ENCODE measurements at places on chromosomes 4 and X.

GRCh38 chr4:178205826-178206225 lies 763.6 kb upstream of the AGA start:
- no peak for DNase-seq

- peak; percentile 66 for DNase-seq
Measured at GRCh38 chrX:45843518-45843917, 642.8 kb upstream of the DIPK2B start.

DNA sequence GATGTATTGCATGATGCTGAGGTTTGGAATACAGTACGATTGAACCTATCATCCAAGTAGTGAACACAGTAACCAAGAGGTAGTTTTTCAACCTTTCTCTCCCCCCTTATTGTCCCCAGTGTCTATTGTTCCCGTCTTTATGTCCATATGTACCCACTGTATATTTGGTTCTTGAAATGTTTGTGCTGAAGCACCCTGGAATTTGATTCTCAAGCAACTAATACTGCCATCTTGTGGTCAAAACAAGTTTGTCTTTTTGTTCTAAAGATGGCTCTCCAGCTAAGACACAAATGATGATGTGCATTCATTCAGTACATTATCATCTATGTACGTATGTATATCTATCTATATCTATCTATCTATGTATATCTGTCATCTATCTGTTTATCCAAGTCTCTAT lies 33.5 kb upstream of the DCX start:
- DNase-seq, result peak; percentile 72

GRCh38 chr4:152050106-152050505 lies 289.3 kb upstream of the GATB start:
- DNase-seq, result no peak

DNA sequence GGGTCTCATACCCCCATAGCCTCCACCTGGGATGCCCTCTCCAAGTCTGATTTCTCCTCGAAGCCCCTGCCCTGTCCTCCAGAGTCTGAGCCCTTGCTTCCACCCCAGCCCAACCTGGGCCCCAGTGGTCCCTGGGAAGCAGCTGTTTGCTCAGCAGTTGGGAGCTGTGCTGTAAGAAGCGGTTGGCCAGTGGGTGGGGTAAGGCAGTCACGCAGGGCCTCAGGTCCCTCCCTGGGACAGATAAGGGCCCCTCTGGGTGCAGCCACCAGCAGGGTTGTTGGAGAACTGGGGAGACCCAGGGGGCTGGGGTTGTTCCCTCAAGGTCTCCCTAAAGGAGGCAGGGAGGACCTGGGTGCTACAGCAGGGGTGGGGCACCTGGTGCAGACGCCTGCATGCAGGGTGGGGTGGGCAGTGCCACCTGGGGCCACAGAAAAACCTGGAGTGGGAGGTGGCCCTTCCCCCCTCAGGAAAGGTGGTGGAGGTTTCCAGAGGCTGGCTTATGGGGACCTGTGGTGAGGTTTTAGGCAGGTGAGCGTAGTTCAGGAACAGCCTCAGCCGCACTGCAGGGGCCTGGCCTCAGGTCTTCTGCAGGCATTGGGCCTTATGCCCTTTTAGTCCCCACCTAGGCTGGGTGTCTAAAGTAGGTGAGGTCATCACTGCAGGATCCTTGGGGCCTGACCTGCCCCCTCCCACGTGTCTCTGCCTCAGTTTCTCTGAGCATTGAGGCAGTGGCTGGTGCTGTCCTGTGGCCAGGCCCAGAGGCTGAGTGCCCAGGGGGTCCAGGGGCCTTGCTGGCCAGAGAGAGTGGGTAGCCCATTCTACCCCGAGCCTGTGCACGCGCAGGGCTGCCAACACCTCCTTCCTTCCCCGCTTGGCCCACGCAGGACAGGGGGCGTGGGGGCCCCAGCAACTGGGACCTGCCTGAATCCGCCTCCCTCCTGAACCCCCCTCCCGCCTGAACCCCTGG lies 3.1 kb upstream of the SLC26A1 start:
- no peak for DNase-seq

GRCh38 chrX:30741545-30741944 lies 88.3 kb downstream of the GK start:
- DNase-seq, result no peak

- DNase-seq, result peak; percentile 4
Measured at GRCh38 chr4:132180020-132180427, 969.1 kb upstream of the PCDH10 start.

GRCh38 chr4:126890994-126891393 lies 741.8 kb upstream of the INTU start:
- DNase-seq, result no peak

DNA sequence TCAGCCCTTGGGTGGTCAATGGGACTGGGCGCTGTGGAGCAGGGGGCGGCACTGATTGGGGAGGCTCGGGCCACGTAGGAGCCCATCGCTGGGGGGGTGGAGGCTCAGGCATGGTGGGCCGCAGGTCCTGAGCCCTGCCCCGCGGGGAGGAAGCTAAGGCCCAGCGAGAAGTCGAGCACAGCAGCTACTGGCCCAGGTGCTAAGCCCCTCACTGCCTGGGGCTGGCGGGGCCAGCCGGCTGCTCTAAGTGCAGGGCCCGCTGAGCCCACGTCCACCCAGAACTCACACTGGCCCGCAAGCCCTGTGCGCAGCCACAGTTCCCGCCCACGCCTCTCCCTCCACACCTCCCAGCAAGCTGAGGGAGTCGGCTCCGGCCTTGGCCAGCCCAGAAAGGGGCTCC lies 66.4 kb downstream of the ZNF141 start:
- DNase-seq, result no peak

DNA sequence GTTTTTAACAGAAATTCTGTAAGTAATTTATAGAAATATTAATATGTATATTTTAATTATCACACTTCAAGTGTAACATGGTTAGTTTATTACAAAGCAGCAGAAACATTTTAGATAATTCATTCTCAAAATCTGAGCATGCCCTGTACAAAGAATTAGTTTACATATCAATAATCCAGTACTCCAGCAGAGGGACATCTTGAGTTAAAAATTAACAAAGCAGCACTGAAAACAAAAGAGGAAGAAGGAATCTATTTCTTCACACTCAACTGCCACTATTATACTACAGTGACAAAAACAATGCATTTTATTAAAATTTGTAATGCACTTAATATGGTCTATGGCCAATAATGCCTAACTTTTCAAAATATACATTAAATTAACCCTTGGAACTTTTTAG lies 179.1 kb upstream of the KLHL4 start:
- peak; percentile 49 for DNase-seq

GRCh38 chr4:83334425-83335241 lies at the start of gene HPSE:
Gene HPSE (minus strand): TSS chr4:83334848. CDS start chr4:83334782, 66 bp downstream.
- peak; percentile 86 for DNase-seq

- no peak for DNase-seq
Measured at GRCh38 chrX:44927398-44927797, 54.4 kb downstream of the KDM6A start.

DNA sequence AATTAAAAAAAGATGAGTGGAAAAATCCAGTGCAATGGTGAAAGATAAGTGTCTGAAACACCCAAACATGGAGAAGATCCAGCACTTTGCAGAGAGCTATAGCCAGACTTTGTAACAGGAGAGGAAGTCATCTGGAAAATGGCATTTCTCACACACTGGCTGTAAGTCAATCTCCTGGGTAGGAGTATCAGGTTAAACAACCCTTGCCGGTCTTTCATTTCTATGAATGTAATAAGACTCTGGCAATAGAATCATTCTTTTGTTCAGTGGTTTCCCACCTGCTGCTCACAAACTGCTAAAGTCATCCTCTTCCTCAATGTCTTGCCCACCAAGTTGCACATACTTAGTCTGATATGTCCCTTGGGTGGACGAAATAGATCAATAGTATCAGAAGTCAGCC lies 94.0 kb upstream of the ATP8A1 start:
- no peak for DNase-seq

DNA sequence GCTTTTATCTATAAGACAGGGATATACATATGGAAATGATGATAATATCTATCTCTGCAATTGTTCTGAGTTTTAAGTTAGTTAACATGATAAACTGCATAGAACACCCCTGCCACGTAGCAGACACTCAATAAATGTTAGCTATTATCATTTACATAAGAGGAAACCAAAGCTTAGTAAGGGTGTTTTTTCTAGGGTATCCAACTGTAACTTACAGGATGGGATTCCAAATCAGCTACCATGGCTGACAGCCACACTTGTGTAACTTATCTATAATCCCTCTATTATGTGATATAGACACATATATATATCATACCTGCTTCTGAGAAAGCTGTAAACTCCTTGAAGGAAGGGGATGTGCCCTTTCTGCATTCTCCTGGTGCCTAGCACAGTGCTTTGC lies 1.1 kb upstream of the SPARCL1 start:
- no peak for DNase-seq

DNA sequence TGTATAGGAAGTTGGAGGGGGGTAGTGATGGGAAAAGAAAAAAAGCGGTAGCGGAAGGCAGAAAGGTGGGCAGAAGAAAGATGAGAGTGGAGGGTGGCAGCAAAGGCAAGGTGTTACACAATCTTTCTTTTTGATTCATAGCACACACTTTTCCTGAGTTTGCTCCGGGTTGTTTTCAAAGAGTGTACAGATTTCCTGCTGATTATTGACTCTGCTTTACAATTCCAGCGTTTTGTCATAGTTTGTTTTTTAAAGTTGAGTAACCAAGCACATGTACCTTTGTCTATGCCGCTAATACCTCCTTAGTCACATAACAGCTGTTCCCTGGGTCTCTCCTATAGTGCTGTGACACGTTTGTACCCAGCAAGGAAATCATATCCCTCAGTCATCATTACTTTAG lies 50.3 kb downstream of the AGA start:
- no peak for DNase-seq

- no peak for DNase-seq
Measured at GRCh38 chr4:76896048-76896447, 1.9 kb downstream of the SOWAHB start.

DNA sequence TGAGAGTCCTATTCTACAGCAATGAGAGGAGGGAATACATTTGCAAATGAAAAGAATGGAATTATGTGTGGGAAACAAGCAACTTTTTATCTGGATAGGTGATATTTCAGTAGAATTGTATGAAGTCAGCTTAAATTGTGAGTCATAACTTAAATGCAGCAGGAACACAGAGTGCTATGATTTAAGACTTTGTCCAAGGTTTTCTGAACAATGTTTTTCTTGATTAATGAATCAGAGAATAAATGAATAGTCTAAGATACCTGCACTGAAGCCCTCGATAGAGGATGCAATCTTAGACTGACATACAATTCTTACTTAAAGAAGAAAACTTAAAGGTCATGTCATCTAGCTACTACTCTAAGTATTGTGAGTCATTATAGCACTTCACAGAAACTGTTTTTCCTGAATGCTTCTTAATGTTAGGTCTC lies 8.0 kb downstream of the ARHGEF38 start:
- DNase-seq, result no peak

DNA sequence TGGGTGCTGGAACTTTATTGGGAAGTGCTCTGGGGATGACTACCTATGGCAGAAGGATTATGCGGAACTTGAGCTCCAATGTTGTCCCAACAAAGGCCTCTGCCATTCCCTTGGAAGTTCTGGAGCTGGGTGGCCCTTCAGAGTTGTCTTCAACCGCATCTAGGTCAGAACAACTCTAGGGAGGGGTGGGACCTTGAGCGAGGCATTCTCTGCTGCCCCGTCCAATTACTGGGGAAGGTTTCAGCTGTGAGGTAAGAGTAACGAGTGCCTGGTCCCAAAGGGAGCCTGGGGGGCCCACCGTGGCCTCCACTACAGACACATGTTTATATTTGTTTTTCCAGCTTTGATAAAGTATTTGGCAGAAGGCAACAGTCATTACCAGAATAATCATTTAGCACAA lies 79.4 kb downstream of the MAOA start:
- no peak for DNase-seq

GRCh38 chrX:13891377-13892140 lies 74.7 kb upstream of the GPM6B start:
- no peak for DNase-seq

- no peak for DNase-seq
Measured at GRCh38 chr4:110085131-110085530, 113.3 kb downstream of the ELOVL6 start.

- DNase-seq, result no peak
Measured at GRCh38 chr4:178275671-178276360, 833.6 kb upstream of the AGA start.

- no peak for DNase-seq
Measured at GRCh38 chr4:77178560-77178959, 21.6 kb downstream of the CCNG2 start.

- no peak for DNase-seq
Measured at GRCh38 chr4:156901871-156902270, 69.7 kb downstream of the PDGFC start.

DNA sequence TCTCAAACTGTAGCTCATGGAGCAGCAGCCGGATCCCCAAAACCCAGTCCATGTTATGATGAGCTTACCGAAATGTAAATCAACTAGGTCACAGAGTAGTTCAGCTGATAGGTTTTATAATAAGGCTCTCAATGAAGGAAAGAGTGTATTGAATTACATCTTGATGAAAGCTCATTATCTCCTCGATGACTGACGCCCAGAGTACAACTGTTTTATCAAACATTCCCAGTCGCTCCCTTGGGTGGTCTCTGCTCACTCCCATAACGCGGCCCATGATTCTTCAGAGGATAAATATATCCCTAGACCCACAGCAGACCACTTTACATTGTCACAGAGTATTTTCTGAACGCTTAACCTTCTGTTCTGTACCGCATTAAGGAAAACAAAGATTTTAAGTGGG lies 452.3 kb upstream of the GALNT7 start:
- DNase-seq, result no peak

DNA sequence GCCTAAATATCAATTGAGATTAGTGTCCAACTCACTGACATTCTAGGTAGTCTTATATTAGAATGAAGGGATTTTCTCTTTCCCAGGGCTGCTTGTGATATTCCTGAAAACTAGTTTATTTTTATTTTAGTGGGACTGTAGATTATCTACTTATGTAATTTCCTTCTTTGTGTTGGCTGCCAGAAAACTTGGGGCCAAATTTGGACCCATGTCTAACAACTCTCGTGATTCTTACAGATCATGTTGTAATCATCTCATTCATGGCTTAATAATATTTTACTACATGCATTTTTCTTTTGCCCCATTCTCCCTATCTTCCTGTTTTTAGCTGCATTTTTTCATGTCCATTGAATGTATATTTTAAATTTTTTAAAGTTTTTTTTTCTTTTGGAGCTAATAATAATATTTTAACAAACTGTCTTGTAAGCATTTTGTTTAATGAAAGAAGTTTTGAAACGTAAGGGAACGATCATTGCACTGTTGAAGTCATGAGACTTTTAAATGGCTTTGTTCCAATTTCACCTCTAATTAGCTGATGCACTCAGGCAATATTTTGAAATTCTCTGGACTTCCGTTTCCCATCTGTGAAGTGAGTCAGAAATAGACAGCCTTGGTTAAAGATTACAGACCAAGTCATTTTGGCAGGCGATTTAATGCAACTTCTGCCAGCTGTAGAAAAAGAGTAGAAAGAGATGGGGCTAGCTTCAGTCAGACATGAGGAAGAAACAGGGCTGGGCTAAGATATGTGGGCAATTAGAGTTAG lies 14.3 kb upstream of the TDO2 start:
- DNase-seq, result peak; percentile 33

DNA sequence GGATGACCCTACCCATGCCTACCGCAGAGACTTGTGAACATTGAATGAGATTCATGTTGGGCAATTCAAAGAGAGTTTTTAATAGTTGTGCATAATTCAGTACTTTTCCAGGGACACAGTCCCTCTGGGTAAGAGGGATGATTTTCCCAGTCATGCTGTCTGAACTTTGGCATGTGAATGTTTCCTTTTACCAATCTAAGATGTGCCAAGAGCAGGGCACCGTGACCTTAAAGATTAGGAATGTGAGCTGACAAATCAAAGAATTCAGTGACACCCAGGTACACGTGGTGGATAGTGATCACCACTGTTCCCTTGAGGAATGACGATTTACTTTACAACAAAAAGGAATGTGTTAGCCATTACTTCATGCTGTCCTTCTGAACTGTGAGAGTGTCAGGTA lies 515.6 kb downstream of the PPARGC1A start:
- DNase-seq, result no peak

All from RKO (cell line).